Panc1 (cell line): ENCODE measurements at places on chromosomes 5 and 9.
A peak's percentile ranks its signal among the peaks of the same experiment; 100 is the strongest.

DNA sequence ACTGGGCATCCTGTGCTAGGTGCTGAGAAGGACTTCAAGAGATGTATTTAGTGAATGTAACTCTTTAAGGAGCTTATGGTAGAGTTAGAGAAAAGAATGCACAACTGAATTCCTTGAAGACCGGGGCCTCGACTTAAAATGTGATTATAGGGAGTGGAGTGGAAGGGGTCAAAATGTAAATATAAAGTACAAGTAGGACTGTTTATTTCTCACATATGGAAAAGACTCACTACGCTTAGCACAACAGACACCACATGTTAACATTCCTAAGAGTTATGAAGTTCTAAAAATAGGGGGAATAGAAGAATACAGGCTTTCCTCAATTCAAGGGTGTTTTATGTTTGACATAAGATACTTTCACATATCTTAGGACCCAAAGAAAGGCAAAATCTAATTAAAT is 117.8 kb upstream of the OSMR start:
- DNase-seq: no peak

DNA sequence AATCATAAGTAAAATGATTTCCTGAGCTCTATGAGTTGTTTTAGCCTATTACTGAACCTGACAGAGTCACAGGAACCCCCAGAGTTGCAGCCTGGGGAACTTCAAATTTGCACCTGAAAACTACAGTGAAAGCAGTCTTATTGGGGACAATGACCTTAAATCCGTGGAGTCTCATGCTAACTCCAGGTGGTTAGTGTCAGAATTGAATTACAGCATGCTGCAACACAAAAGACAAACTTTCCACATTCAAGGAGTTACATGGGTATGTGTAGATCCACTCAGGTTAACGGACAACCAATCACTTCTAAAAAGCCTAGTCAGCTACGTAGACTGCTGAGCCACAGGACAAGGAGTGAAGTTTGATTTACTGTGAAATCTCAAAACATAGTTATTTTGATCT is 49.7 kb downstream of the PLPP1 start:
- no peak for DNase-seq

DNA sequence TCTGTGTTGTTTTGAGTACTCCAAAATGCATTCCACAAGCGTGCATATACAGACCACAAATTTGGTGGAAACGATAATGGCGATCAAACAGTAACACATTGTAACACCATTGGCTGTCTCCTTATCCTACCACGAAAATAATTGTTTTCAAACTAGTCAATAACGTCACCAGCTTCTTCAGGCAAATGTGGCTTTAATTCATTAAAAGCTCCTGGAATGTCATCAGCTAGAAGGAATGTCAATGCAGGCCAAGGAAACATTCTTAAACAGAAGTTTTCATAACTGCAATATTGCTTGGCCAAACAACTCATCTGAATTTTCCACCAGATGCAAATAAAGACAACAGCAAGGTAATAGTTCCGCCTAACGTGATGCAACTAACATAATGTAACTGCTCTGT is 71.6 kb upstream of the XPA start:
- DNase-seq: no peak

DNA sequence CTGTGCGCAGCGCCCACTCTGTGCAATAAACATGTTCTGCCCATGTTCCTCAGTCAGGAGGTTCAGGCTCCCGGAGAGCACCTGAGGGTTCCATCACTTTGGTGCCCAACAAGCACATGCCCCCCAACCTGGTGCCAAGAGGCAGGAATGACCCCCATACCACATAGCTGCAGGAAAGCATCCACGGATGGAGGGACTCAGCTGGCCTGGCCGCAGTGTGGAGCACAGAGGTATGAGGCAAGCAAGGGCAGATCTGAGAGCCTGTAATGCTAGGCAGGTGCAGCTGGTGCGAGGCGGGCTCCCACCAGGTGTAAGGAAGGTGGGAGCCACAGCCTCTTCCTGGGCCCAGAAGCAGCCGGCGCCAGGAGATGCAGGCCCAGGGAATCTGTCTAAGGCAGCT is 4.3 kb upstream of the MRNIP start:
- DNase-seq: no peak

DNA sequence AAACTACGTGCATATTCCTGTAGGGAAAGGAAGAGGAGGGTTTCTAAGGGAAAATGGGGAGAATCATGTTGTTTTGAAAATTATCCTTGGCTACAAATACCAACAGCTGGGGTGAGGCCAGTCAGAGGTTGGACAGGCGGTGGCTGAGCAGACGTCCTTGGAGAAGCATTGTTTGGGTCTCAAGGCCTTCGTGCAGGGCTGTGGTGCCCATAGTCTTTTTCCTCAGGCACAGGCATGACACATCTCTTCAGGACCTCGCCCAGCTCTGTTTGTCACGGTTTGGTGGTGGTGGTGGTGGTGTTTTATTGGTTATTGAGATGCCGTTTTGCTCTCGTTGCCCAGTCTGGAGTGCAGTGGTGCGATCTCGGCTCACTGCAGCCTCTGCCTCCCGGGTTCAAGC is 27.8 kb upstream of the EGFL7 start:
- no peak for DNase-seq

DNA sequence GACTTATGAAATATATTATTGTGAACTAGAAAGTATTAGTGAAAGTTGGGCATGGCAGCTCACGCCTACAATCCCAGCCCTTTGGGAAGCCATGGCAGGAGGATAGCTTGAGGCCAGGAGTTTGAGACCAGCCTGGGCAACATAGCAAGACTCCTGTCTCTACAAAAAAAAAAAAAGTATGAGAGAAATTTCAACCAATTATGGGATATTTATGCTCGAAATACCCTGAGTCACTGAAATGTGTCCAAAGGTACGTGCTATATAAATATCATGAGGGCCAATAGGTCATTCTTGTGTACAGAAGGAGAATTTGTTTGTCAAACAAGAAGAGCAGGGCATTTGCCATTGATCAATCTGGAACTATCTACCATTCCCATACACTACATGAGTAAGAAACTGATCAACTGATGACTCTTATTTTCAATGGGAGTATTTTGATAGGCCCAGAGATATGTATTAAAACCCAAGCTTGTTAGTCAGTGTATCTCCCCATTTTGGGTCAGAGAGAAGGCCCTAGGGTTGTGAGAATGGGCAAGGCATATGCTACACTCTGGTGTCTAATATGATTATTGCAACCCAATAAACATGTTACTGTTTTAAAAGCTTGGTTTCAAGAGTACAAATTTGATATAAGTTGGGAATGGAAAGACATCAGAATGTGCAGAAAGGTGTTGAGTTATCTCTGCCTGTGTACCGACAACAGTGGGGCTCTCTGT is 21.7 kb upstream of the HOMER1 start:
- DNase-seq: no peak

DNA sequence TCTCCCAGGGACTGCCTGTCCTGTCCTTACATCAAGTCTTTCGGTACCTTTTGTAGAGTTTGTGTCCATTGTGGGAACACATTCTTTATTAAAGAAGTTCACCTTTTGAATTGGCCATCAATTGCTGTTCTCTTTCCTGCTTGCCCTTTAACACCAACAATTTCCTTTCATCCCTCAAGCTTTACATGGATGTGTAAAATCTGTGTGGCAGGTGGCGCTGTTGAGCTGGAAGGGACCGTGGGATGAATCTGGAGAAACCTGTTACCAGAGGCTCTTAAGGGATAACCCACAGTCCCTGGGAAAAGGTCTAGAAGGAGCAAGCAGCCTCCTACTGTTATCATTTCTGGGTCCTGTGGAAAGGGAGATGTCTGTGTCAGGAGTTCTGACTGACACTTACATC is 7.9 kb upstream of the ZFP62 start:
- peak; percentile 79 for DNase-seq

DNA sequence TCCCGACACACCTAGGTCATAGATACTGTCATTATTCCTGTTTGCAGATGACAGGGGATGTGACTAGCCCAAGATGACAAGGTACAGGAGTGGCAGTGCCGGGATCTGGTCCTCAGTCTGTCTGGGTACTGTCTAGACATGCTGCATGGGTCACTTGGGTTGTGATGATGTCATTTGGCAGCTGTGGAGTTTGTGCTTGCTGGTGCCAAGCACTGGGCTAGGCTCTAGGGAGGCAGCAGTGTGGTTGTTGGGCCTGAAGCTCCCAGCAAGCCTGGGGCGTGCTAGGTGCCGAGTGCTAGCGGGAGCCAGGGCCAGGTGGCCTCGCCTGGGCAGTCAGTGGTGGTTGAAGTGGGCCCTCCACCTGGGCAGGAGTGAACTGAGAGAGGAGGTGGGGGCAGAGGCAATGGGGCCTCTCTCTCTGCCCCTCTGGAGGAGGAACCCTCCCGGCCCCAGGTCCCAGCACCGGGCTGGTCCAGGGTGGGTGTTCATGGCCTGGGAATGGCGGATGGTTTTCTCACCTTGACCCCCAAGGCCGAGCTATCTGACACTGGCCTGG is 8.8 kb upstream of the ASB6 start:
- DNase-seq: no peak

GRCh38 chr5:168328814-168329213 is 37.4 kb downstream of the WWC1 start:
- no peak for DNase-seq

DNA sequence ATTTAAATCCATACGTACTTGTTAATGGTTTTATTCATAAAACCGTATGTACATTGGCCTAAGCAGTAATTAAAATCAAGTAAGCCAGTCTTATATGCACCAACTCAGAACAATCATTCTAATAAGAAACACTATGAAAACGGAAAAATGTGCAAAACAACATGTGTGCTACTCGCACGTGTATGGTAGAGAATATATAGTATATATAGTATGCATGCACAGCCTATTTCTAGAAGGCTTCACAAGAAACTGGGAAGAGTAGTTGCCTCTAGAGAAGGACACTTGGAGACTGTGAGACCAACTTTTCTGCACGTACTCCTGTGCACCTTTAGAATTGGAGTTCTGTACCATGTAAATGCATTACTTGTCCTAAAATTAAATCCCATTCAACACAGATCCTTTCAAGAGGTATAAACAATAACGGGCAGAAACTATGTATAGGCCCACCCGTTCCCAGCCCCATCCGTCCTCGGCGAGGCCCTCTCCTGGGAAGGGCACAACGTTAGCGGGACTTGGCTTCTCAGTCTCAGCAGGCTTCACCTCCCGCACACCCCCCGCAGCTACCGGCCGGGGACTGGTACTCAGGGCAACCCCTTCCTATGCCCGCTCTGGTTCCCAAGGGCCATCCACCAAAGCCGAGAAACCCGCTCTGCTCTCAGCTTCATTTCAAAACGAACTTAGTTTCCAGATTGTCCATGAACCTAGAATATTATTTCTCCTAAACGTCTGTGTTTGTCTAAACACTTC is 2.0 kb downstream of the CDC14B start:
- DNase-seq: no peak

GRCh38 chr5:54637654-54638053 is 120.1 kb downstream of the SNX18 start:
- no peak for DNase-seq

DNA sequence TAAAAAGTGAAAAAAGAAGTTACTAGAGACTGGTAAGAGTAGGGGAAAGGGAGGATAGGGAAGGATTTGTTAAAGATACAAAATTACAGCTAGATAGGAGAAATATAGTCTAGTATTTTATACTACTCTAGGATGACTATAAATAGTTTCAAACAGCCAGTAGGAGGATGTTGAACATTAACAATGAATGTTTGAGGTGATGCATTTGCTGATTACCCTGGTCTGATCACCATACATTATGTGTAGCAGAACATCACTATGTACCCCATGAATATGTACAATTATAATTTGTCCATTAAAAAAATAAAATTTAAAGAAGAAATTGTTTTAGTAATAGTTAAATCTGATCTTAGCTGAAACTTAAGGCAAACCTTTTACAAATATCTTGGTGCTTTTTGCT is 302.6 kb downstream of the ARHGAP26 start:
- no peak for DNase-seq

DNA sequence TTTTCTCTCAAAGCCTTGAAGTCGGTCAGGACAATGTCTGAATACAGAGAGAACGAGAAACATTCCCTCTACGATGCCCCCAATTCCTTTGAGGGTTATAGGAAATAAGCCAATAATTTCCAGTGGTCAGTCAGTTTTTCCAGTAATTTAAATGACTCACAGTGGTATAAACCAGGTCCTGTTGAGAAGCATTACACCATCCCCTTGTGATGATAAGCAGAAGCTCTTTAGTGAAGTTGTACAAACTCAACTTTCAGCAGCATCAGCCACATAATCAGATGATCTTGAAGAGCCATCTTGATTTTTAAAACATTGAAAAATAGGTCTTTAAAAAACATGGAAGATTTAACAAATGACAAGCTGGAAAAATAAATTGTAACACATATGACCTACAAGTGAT is 173.9 kb upstream of the ZNF462 start:
- DNase-seq: no peak

DNA sequence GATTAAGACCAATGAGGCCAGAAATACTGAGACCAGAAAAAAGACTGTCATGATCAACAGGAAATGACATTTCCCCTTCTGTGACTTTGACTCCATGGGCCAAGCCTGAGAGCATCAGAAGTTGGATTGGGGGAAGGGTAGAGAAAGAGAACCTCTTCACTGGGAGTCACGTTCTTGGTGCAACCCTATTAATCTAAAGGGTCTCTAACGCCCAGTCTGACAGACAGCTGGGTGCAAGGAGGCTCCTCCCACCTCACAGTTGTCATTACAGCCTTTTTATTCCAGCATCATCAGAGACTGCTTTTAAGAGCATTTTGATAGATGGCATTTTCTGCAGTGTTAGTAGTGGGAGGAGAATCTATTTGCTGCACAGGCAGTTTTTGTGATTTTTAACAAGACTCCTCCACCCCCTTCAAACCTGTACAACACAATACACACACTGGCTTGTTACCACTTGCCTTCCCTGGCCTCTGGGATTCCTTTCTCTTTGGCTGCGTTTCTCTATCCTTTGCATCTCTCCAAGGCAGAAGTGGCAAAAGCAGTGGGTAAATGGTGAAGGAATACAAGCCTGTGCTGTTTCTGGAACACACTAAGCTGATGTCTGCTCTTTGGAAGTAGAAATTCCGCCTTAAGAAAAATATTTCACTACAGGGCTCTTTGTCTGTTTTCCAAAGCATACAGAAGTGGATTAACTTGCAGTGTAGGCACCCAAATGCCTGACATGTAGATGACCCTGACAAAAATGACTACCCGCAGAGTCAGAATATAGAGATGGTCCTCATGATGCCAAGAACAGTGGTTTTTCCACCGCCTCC is 310.4 kb upstream of the ZNF608 start:
- no peak for DNase-seq

DNA sequence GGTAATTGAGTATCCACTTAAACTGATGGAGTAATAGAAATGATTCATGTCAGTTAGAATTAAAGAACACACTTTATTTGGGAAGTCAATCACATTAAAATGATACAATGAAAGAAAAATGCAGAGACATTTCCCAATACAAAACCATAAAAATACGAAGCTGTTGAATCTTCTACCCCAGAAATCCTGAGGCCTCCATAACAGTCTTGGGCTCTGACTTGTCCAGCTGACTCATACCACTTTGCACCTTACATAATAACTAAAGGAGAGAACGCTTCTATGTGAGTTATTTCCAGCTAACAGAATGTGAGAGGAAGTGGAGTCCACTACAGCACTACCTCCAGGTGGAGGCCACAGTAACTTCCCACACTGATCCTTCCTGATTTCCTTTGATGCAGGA is 305.0 kb downstream of the MRPS30 start:
- DNase-seq: no peak

- DNase-seq: no peak
These were observed 52.4 kb downstream of the GALNT10 start for GRCh38 chr5:154242964-154243376.
